Kidney (tissue), 22 donors: ENCODE measurements at places on chromosomes 1 and 21. TPM values are rescaled to one million over a fixed set of nuclear protein-coding genes. Genes with fewer than 3 reads are reported as not detected.

Gene JAM2
- total RNA-seq = 12.0 TPM

DNA sequence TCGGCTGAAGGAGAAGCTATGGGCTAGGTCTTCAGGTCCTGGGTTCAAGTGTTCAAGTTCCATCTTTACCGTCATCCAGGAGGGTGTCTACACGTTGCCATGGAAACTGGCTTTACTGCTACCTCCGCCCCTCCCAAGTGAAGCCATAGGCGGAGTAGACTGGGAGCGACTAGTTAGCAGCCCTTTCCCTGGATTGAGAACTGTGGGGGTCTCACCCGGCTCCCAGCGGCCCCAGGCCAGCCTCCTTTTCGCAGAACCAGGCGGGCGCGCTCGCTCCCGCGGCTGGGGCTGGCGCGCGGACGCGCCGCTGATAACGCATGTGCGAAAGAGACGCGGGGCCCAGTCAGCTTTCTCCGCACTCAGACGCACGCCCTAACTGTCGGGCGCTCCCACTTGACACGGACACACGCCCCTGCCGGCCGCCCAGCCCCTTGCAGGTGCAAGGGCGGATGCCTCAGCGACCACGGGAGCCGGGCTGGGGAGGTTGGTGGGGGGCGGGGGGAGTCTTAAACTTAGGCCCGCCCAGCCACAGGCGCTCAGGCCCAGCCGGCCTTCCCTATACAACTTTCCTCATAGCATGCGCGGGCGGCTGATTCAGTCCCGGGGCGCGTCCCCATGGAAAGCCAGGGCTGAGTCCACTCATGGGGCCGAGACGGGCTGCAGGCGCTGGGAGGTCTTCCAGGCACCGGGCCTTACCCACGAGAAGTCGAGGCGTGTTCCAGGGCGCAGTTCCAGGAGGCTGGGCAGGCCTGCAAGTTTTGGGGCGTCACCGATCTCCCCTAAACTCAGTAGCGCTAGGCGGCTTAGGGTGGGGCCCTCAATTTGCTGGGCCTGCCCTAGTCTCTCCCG is 7.4 kb downstream of the EFNA4 start:
- no peak overlapping the region for H3K27ac ChIP-seq
- no peaks in the 10 kb centered on the region for H3K36me3 ChIP-seq
- peaks cover 5% of the 10 kb centered on the region for H3K27me3 ChIP-seq
- peak overlapping the region; percentile 57 for H3K4me3 ChIP-seq
- H3K4me1 ChIP-seq = no peaks in the 10 kb centered on the region
- DNase-seq = peak; percentile 93

- H3K4me1 ChIP-seq = peaks cover 25% of the 10 kb centered on the region
- H3K27me3 ChIP-seq = no peaks in the 10 kb centered on the region
- no peak overlapping the region for H3K4me3 ChIP-seq
- H3K27ac ChIP-seq = no peak overlapping the region
- DNase-seq = no peak
- no peaks in the 10 kb centered on the region for H3K36me3 ChIP-seq
Measured at GRCh38 chr1:9591669-9592509, 3.2 kb downstream of the TMEM201 start.

GRCh38 chr1:6071219-6071618 is 25.5 kb downstream of the KCNAB2 start:
- no peaks in the 10 kb centered on the region for H3K27me3 ChIP-seq
- H3K27ac ChIP-seq = no peak overlapping the region
- no peaks in the 10 kb centered on the region for H3K36me3 ChIP-seq
- no peaks in the 10 kb centered on the region for H3K4me1 ChIP-seq
- no peak for DNase-seq

Gene DNM3
- total RNA-seq = 19.1 TPM

Gene DCST1
- total RNA-seq = not detected
